ENCODE measurements at places on chromosomes 6 and 20.
A peak's percentile ranks its signal among the peaks of the same experiment; 100 is the strongest.

- DNase-seq, result no peak
These were observed 22.0 kb downstream of the PTPN1 start for GRCh38 chr20:50532221-50532620.

- DNase-seq, result no peak
These were observed 935.1 kb upstream of the SLC35B3 start for GRCh38 chr6:9370480-9370879.

- DNase-seq, result no peak
These were observed 546.6 kb downstream of the CD83 start for GRCh38 chr6:14664112-14664601.

GRCh38 chr6:135014353-135014832 is 40.2 kb downstream of the HBS1L start:
- DNase-seq, result no peak

GRCh38 chr6:23013776-23014175 is 444.4 kb downstream of the HDGFL1 start:
- no peak for DNase-seq

- DNase-seq, result no peak
These were observed 34.1 kb upstream of the TBC1D7 start for GRCh38 chr6:13362412-13362811.

GRCh38 chr6:7646394-7646793 is 56.4 kb downstream of the SNRNP48 start:
- no peak for DNase-seq

DNA sequence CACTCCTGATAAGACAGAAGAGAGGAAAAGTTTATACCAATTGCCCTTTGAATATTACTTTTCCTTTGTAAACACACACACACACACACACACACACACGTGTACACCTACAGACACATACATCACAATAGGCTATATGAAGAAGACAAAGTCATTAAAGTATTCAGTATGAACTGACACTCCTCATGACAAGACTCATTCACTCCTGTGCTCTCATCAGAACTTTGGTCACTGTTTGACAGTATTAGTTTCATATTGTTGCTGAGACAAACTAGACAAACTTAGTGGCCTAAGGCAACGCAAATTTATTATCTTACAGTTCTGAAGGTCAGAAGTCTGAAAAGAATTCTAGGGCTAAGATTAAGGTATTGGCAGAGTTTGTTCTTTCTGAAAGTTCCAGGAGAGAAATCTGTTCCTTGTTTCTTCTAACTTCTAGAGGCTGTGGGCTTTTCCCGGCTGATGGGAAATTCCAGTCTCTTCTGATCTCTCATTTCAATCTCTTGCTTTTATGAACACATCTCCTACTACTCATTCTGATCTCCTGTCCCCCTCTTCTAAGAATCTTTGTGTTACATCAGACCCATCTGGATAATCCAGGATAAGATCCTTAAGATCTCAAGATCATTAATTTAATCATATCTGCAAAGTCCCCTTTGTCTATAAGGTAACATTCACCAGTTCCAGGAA is 171.3 kb downstream of the HACE1 start:
- DNase-seq, result no peak

DNA sequence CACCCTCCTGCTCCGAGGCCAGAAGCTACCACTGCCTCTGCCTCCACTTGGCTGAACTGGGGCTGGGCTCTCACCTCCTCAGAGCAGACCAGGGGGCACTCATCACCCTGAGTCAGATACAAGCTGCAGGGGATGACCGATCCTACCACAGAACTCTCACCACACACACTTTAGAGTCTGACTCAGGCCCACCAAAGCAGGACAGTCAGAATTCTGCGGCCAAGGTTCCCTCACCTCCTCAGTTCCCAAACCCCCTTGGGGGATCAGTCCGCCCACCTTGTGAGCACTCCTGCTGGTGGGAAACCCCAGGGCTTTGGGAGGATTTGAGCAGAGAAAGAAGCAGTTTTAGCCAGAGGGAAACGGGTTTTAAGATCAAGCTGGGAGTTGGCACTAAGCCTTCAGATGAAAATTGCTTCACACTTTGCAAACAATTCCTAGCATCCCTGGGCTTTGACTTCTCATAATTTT is 587.8 kb upstream of the JAG1 start:
- DNase-seq, result peak; percentile 50

DNA sequence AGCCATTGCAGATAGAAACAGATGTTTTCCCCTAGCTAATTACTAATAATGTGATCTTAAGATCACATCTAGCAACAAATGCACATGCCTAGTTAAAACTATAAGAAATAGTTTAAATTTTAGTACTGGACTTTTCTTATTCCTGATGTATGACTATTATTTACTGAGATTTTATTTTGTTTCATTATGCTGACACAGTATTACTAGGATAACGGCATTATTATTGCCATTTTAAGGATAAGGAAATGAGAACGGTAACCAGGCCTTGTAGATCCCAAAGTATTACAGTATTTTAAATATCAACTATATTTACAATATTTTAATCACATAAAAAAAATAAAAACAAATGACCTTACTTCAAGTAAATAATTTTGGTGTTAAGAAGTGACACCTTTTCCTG is 240.3 kb downstream of the ADGRB3 start:
- DNase-seq, result no peak

DNA sequence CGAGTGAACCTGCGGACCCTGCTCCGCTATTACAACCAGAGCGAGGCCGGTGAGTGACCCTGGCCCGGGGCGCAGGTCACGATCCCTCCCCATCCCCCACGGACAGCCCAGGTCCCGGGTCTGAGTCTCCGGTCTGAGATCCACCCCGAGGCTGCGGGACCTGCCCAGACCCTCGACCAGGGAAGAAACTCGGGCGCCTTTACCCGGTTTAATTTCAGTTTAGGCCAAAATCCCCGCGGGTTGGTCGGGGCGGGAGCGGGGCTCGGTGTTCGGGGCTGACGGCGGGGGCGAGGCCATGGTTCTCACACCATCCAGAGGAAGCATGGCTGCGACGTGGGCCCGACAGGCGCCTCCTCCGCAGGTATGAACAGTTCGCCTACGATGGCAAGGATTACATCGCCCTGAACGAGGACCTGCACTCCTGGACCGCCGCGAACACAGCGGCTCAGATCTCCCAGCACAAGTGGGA is 46.9 kb upstream of the TRIM26 start:
- DNase-seq, result no peak

DNA sequence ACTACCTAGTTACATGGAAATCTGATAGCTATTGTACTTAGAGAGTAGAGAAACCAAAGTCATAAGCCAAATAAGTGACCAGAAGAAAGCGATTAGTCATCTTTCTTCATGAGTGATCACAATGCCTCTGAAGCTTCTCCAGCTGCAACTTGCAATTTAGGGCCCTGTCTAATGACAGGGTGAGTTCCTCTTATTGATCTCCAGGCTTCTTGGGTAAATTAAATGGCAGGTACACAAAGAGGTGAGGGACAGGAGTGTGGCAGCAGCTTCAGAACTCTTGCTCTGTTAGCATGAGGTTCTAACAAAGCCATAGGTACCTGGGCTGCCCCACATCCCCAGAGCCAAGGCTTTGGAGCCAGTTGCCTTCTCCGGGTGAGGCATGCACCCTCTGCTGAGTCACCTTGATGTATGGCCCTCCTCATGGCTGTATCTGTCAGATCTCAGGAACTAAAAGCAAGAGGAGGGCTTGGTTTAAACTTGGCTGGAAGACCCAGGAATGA is 60.8 kb downstream of the PRDM1 start:
- DNase-seq, result peak; percentile 19

DNA sequence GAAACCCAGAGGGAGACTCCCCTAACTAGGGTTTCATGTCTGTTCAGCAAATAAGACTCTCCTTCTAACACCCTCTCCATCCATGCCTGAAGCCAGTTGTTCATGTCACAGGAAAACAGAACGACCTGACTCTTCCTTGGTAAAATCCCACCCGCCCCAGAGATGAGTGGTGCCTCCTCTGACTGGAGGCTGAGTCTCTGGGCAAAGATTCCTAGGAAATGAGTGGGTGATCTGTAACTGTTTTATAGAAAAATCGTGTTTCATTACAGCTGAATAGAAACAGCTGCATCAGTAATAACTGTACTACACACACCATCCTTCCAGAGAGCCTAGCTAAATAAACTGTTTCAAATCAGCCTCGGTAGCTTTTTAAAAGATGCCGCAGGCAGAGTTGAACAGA is 37.4 kb upstream of the MRPS10 start:
- no peak for DNase-seq

- no peak for DNase-seq
These were observed 27.8 kb downstream of the CCN2 start for GRCh38 chr6:131923356-131923755.

DNA sequence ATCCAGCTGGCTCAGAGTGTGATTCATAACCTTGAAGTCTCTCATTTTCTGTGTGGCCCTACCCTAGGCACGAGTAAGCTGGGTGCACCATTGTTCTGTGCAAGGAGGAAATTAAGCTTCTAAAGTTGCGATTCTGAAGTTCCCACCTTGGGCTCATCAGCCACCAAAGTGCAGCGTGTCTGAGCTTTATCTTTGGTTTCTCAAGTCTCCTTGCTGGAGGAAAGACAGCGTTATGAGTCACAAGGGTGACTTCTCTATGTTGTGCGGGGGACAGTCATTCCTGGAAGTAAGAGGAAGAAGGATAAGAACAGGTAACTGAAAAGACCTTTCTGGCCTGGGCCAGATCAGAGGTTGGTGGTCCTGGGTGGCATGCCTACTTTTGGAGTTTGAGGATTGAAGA is 16.8 kb downstream of the MRAP2 start:
- no peak for DNase-seq

DNA sequence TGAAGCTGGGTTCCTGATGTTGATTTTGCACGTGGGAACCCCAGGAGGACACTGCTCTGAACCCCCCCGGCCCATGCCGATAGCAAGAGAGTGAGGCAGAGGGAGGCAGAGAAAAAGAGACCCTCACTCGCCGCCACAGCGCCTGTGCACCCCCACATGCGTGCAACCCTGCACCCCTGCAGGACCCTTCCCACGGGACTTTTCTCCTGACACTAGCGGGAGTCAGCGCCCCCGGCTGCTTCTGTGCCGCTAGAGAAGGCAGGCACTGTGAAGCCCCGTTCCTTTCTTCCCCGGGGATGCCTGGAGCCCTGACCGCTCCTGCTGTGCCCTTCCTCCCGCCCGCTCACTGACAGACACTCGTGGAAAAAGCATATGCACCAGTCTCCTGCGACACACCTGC is 67.4 kb downstream of the GMPR start:
- DNase-seq, result no peak

- DNase-seq, result no peak
These were observed 40.4 kb downstream of the FRMD1 start for GRCh38 chr6:168038576-168039140.

DNA sequence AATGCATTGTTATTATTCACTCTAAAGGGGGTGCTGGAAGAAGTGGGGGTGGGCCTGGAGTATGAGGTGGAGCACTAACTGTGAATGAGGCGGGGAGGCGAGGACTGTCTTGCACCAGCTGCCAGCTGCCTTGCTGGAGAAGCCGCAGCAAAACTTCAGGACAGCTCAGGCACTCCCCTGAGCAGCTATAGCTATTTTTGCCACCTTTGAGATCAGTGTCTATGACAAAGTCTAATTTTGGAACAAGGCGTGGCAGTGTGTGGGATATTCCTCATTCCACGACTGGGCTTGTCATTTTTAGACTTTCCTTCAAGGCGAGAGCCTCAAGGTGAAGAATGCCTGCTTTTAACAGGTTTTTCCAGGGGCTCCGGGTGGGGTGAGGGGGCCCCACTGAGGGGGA is 143.8 kb downstream of the DOK5 start:
- no peak for DNase-seq

GRCh38 chr6:26223650-26224546 is 136.7 kb downstream of the HFE start:
- DNase-seq, result peak; percentile 79

DNA sequence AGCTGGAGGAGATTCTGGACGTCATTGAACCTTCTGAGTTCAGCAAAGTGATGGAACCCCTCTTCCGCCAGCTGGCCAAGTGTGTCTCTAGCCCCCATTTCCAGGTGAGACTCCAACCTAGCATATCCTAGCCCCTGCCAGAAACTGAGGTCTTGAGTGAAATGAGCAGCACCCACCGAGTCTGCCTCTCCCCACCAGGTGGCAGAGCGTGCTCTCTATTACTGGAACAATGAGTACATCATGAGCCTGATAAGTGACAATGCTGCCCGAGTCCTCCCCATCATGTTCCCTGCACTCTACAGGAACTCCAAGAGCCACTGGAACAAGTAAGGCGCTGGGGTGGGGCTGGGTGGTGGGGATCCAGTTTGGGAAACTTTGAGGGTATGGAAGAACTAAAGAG is 4.6 kb downstream of the MEA1 start:
- DNase-seq, result peak; percentile 63

- DNase-seq, result no peak
These were observed 4.2 kb downstream of the PLA2G7 start for GRCh38 chr6:46730921-46731461.

GRCh38 chr6:98335594-98335993 is 498.8 kb upstream of the POU3F2 start:
- no peak for DNase-seq

Data from hepatic stellate cell (primary cell).